ENCODE measurements at places on chromosomes 12 and 14.
A peak's percentile ranks its signal among the peaks of the same experiment; 100 is the strongest.

- no peak for DNase-seq
These were observed 466.9 kb upstream of the STXBP6 start for GRCh38 chr14:25516838-25517237.

GRCh38 chr12:70244409-70244808, 1.2 kb downstream of the CNOT2 start:
- DNase-seq: no peak

GRCh38 chr14:71319666-71320065, 412.4 kb downstream of the PCNX1 start:
- DNase-seq: no peak

DNA sequence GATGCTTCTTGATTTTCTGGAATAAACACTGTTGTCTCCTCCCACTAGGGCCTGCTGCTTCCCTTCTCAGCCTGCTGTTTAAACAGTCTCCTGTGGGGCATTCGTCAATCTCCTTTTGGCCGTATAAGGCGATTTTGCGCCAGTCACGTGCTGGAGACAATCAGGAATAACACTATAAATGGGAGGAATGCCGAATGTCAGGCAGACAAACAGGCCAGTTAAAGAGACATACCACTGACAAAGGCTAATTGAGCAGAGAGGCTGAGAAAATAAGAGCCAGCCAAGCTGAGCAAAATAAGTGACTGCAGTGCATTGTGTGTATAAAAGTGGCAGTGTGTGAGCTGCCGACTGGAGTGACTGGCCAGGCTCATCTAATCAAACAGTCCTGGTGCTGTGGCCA, 23.3 kb downstream of the DMAC2L start:
- no peak for DNase-seq

DNA sequence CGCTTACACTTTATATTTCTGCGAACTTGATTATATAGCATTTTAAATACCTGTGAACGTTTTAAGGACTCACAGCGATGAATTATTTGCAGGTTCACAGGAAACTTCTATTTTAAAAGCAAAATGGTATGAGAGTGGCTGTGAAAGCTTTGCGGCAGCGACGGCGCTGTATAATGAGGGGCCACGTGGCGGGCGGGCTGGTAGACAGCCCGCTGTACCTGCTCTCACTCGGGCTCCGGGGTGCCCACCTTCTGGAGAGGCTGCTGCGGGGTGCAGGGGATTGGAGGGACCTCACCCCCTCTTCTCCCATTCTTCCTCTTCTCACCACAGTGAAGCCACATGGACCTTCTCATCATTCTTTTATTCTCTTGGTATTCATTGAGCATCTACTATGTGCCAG, 164.2 kb upstream of the MYL2 start:
- DNase-seq: no peak

GRCh38 chr12:33439587-33440011, at the start of gene SYT10:
Gene SYT10 (minus strand): TSS chr12:33439819. CDS start chr12:33439522, 297 bp downstream.
- DNase-seq: no peak

- DNase-seq: no peak
These were observed 70.7 kb downstream of the BBS10 start for GRCh38 chr12:76277480-76277879.

- DNase-seq: no peak
These were observed 19.5 kb downstream of the BCL11B start for GRCh38 chr14:99252443-99252939.

DNA sequence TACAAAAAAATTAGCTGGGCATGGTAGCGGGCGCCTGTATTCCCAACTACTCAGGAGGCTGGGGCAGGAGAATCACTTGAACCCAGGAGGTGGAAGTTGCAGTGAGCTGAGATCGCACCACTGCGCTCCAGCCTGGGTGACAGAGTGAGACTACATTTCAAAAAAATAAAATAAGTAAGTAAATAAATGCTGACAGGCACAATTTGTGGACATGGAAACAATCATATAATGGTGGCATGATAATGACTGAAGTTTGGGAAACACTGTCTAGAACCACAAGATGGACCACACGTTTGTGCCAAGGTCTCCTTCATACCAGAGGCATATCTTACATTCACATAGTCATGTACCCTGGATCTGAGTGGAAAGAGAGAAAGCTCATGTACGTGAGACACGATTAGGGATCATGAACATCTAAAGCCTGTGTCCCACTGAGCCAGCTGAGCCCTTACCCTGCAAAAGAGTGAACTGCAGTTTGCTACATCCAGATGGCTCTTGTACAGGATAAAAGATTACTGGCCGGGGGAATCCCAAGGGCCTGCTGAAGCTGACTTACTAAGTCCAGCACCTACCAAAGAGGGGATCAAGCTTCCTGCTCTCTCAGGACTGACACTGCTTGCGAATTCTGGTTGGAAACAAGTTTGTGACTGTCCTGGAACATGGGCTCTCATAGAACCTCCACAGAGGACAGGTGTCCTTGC, 62.9 kb downstream of the TRAFD1 start:
- DNase-seq: no peak

- DNase-seq: no peak
These were observed 16.1 kb upstream of the NUDT14 start for GRCh38 chr14:105197211-105197641.

DNA sequence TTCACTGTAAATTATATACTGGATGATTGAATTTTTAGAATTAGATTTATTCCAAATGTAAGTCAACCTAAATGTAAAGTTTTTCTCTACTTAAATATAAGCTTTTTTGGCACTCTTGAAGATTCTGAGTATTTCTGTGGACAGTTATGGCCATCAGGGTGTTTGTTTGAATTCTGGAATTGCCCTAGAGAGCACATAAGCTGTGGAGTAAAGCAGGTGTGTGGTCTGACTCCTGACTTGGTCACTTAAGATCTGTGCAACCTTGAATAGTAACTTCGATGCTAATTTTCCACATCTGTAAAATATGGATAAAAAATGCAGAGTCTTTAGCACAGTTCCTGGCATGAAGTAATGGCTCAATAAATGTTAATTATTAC, 64.4 kb downstream of the FUT8 start:
- DNase-seq: no peak

- DNase-seq: no peak
These were observed 232.6 kb upstream of the TBX3 start for GRCh38 chr12:114916541-114916940.

DNA sequence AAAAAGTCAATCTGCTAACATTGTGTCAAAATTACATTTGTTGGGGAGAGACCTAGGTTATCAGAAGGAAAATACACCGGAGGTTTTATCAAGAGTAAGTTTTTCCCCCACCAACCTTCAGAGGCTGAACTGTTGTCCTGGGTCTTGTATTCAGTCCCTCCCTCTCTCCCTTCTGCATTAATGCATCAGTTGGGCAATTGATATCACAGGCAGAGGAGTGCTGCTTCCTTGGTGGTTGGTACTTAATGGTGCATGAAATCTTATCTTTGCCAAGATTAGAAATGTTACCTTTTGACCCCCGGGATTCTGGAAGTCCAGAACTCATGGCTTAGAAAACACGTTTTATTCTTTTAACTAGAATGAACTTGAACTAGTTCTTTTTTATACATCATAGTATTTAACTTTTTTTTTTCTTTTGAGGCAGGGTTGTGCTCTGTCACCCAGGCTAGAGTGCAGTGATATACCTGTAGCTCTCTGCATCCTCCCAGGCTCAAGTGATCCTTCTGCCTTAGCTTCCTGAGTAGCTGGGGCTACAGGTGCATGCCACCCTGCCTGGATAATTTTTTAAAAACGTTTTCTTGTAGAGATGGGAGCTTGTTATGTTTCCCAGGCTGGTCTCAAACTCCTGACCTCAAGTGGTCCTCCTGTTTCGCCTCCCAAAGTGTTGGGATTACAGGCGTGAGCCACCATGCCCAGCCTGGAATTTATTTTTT, 4.9 kb downstream of the PCBP2 start:
- no peak for DNase-seq

DNA sequence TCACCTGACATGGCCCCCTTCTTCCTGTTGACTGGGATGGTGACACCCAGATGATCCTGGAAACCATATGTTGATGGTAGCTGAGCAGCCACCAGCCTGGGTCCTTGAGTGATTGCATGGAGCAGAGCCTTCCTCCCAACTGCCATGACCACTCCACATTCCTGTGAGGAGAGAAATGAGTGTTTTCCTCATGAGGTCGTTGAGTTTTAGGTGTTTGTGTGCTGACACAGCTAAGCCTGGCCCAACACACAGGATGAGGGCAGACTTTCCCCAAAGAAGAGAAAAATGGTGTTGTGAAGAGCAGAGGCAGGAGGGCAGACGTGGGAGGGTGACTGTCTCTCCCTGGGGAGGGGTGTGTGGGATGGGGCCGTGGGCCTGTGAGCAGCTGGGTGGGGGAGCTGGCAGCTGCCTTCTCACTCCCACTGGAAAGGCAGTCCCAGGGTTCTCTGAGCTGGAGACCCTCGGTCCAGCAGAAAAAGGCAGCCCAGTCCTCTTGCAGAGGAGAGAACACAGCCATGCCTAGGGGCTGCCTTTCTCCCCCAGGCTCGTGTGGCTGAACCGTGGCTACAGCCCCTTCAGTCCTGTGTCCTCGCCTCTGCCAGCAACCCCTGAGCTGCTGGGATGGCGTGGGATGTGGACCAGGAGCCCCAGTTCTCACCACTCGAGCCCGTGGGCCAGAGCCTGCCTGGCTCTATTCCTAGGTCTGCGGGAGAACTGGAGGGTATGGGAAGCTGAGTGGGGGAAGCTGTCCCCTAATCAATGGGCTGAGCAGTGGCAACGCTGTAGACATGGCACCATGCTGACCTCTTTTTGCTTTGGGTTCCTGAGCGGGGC, 257.0 kb downstream of the ADGRD1 start:
- DNase-seq: no peak

- no peak for DNase-seq
These were observed 159.5 kb downstream of the BRMS1L start for GRCh38 chr14:35985474-35986218.

GRCh38 chr12:47034661-47035060, 44.8 kb upstream of the PCED1B start:
- DNase-seq: no peak

DNA sequence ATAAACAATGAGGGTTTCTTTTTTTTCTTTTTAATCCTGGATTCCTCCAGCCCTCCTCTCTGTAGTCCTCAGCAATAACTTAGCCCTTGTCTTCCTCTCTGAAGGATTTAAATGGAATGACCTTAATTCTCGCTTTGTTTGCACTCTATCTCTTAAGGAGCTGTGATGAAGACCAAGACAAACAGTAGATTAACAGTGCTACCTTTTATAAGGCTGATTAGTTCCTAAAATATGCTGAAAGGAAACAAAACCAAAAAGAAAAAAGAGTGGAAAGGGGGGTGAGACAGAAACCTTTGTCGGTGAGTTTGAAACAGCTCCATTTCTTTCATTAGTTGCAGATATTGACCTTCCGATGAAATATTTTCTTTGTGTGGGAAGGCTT, 38.7 kb upstream of the PTCSC3 start:
- no peak for DNase-seq

GRCh38 chr12:74957231-74957630, 252.4 kb downstream of the KCNC2 start:
- DNase-seq: no peak

GRCh38 chr12:131915823-131916222, 13.3 kb upstream of the PUS1 start:
- no peak for DNase-seq

- no peak for DNase-seq
These were observed 47.4 kb upstream of the POC1B start for GRCh38 chr12:89573051-89573810.

DNA sequence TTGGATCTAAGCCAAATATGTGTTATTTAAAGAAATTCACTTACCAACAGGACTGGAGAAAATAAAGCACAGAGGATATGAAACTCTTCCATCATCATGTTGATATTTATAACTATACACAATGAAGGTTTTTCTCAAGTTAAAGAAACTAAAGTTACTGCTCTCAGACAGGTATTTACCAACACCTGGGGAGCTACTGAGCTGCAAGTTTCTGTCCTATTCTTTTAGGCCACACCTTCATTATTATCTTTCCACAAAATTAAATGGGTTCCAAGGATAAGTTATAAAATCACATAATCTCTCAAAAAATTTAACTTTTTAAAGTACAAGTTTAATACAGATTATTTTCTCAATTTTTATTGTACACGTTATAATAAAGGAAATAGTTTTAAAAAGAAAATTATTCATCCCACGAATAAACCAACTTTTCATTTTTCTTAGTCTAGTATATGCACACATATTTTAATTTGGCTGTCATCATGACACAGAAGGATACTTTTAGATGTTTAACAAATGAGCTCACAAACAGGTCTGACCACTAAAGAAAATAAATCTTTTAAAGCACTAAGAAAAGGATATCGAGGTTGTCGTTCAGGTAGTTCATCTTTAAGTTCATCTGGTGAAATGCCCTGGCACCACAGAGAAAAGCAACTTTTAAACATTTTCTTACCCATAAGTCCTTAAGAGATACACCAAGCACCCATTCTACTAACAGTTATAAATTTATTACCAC, 7.8 kb downstream of the GMFB start:
- no peak for DNase-seq

DNA sequence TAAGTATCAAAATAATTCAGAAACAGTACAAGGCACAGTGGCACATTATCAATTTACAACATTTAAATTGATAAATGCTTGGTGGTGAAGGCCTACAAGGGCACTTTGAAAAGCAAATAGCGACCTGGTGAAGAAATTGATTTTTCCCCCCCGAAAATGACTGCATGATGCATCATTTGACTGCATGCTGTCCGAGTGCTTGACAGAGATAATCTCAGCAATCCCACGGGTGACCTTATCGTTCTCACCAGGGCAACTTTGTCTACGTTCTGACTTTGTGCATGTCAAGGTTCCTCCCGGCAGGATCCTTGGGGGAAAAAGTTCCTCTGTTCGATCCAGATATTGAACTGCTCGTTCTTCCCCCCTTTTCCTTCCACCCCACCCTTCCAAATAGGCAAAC, 384.8 kb downstream of the EGLN3 start:
- no peak for DNase-seq

GRCh38 chr12:581321-581720, 81.9 kb downstream of the NINJ2 start:
- DNase-seq: no peak

DNA sequence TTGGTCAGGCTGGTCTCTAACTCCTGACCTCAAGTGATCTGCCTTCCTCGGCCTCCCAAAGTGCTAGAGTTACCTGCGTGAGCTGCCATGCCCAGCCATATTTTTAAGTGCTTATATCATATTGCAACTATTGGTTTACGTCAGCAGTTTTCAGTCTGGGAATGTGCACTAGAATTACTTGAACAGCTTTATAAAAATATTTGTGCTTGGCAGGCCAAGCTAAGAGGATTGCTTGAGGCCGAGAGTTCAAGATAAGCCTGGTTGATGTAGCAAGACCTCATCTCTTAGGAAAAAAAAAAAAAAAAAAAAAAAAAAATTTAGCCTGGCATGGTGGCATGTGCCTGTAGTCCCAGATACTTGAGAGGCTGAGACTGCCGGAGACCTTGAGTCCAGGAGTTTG, 17.1 kb downstream of the KIAA0586 start:
- no peak for DNase-seq

- no peak for DNase-seq
These were observed 5.8 kb downstream of the NFE2 start for GRCh38 chr12:54294953-54295566.

- DNase-seq: peak; percentile 50
These were observed 94.7 kb upstream of the OR4E1 start for GRCh38 chr14:21768116-21768874.
